Activated gamma-delta T cell treated with Interleukin-2 at 50 U/mL for 16 hours (primary cell): ENCODE measurements at places on chromosomes 12 and 14.

GRCh38 chr12:104670439-104671408, 214.0 kb downstream of the CHST11 start:
- no peak for DNase-seq

- DNase-seq = no peak
Observed at GRCh38 chr14:69610874-69611171, 573 bp upstream of the SUSD6 start.

DNA sequence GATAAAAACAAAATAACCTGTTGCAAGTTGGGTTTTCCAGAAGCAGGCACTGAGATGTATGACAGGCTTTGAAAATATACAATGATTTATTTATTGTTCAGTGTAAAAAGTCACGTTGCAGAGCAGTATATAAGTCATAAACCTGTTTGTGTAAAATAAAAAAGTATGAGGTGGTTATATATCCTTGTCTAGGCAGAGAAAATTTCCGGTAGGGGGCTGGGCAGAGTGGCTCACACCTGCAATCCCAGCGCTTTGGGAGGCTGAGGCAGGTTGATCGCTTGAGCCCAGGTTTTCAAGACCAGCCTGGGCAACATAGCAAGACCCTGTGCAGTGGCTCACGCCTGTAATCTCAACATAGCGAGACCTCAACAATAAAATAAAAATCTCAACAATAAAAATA, 16.2 kb upstream of the PPP1CC start:
- no peak for DNase-seq

DNA sequence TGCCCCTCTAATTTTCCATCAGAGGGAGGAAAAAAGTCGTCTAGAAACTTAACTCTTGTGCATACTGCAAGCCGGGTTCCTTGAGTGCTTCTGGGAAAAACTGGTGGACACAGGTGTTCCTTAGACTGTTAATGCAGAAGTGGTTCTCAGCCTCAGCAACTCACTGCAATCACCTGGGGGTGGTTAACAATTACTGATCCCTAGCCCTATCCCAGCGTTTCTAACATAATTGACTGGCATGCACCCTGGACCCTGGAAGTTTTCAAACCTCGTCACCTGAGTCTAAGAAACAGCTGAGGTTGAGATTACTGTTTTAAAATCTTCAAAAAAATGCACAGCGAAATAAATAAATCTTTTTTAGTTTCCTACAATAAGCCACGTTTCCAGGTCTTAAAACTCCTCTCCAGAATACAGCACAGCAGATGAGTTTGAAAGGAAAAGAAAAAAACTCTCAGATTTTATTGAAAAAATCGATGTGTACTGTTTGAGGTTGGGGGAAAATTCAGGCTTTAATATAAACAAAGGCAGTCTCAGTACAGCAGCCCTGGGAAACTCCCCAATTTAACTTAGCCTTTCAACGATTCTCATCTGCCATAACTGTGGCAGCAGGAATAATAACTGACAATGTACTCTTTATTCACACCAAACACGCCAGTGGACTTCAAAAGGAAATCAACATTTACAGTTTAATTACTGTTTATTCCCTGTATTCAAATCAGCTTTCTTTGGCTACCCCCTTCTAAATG, 45.4 kb downstream of the PHLDA1 start:
- no peak for DNase-seq

DNA sequence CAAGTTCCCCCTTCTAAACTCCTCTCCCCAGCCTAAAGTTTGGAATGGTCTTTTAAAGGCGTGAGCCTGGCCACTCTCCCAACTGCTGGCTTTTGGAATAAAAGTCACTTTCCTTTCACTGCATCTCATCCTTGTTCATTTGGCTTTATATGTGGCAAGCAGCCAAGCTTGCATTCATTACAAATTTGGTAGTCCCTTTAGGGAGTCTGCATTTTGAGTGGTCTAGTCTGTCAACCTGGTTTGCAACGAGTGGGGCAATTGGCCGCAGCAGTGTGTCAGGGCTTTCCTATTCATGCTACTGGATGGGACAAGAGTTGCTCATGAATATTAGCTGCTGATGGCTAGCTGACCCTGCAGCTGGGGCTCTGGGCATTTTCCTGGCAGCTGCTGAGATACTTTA, 57.0 kb downstream of the CATSPERB start:
- no peak for DNase-seq

DNA sequence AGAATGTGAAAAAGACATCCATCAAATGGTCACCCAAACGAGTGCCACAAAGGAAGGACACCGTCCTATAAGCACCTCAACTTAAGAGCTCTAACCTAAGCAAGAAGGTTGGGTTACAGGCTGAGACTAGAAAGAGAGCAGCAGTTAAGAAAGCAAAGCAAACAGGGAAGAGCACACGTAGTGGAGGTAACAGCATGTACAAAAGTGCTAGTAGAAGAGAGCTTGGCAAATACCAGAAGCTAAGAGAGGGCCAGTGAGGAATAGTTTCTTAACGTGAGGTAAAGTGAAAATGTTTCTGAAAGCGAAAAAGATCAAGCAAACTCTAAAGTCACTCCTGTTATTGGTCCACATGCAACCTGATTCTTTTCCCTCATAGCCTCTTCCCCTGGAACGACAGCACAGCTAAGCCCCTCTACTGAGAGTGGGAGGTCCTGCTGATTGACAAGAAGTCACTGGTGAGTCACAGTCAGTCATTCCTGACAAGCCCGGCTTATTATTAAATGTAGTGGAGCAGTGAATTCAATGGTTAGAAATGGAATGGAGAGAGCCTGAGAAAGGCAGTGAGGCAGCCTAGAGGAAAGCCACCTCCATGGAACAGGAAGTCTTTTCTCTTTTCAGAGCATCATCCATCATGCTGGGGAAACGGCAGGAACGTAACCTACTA, 204.4 kb downstream of the SLC25A21 start:
- DNase-seq = no peak

DNA sequence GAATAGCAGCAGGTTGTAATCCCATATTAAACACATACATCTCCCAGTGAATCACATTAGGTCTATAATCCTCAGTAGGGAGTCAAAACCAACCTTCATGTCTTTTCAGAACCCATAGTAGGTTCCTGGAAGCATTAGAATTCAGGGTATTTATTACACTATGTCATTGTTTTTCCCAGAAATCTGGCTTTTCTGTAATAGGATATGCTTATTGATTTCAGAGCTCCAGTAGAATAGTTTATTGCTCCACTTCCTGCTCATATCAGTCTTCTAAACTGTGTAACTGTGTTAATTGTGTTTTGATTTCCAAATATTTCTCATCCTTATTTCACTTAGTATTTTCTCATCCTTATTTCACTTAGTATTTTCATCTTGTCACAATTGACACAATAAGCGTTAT, 268.0 kb downstream of the CCDC59 start:
- no peak for DNase-seq

GRCh38 chr14:65506801-65507200, 94.3 kb downstream of the FUT8 start:
- DNase-seq = no peak

DNA sequence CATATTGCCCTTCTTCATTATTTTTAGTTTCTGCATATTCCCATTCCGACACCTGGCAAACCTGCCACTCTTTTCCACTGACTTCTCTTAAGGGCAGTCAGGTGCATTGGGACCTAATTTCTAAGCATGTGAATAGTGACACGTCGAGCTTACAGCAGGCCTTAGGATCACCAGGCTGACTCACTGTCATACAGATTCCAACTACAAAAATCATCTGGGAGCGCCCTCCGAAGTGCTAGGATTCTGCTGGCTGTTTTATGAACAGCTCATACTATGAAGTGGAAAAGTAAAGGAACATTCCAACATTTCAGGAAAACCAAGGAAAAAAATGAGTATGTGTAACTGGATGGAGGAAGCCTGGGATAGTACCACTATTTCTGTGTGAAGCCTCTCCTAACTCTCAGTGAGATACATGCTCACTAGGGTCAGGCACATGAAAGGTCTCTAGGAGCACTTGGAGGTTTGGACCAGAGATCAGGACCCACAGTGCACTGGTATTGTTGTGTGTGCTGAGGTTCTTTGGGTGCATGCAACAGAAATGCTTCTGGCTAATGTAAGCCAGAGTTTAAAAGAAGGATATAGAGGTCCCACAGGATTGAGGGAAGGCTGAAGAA, 257.4 kb downstream of the ZFP36L1 start:
- DNase-seq = no peak

GRCh38 chr12:123071099-123071800, 79.6 kb downstream of the PITPNM2 start:
- no peak for DNase-seq

GRCh38 chr14:52333108-52333507, 19.0 kb downstream of the PTGER2 start:
- DNase-seq = no peak

DNA sequence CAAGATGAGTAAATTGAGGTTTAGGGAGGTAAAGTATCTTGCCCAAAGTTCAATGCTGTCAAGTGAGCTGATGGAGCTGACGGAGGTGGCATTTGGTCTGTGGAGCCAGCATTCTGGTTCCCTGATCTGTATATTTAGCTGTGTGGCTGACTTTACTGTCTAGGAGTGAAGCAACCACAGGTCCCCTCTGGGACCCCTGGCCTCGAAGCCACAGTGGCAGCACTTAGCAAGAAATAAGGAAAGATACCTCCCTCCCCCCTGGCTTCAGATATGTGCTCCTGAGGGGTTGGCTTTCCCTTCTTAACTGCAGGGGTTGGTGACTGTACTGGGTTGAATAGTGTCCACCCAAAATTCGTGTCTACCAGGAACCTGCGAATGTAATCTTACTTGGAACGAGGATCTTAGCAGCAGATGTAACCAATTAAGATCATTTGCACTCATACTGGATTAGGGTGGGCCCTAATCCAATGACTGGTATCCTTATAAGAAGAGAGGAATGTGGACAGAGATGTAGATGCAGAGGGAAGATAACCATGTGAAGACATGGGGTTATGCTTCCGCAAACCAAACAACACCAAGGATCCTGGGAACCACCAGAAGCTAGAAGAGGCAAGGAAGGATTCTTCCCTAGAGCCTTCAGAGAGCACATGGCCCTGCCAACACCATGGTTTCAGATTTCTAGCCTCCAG, 2.0 kb upstream of the ACVR1B start:
- no peak for DNase-seq

GRCh38 chr12:104163631-104164030, 25.6 kb upstream of the NFYB start:
- no peak for DNase-seq

- DNase-seq = no peak
Observed at GRCh38 chr12:15806826-15807225, 17.6 kb upstream of the EPS8 start.

DNA sequence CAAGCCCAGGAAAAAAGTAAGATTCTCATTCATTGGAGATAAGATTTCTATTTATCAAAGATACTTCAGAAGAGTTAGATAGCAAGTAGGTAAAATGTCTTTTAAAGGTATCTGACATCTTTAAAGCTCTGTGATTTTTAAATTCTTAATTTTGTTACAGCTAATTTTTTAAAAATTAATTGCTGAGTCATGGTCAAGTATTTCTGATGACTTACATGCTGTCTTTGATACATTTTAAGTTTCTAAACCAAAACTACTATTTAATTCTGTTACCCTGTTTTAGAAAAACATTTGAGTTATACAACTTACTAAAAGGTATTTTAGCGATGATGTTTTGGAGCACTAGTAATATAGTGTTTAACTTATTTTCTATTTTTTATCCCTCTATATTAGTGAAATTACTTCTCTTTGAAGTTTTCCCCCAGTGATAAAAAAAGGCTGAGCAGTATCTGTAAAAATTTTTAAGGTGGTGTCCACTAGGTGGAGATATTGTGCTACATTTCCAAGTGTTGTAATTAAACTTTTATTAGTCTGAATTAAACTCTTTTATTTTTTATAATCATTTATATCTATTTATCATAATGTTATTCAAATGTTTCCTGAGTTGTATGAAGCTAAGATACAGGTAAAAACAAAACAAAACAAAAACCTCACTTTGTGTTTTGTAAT, 11.5 kb downstream of the ALG10 start:
- DNase-seq = no peak

DNA sequence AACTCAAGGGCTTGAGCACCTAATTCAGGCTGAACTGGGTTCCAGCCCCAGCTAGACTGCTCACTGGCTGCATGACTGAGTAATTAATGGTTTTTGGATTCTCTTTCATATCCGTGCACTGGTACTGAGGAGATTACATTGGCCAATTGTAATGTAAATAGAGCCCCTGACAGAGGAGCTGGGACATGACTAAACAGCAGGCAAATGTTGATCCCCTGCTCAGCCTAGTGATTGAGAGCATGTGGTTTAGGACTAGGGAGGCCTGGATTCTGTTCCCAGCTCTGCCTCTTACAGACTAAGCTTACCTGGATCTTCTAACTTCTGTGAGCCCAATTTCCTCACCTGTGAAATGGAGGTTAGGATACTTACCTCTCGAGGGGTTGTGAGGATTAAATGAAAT, 204.3 kb downstream of the ESR2 start:
- DNase-seq = no peak

DNA sequence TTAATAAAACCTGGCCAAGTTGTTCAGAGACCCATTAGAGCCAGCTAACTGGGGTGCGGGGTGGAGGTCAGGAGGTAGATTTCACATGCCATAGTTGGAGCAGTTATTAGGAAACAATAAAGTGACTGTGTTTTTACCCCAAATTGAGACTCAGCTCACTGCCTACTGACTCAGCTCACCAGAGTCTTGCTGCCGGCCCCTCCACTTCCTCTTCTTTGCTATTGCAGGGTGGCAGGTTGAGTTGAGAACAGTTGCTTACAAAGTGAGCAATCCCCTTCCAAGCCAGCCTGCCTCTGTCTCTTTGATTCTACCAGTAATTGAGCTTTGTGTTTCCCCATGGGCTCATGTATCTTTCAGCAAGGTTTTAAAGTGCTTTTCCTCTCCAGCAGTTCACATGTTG, 12.9 kb downstream of the ST8SIA1 start:
- no peak for DNase-seq
